ENCODE measurements at places on chromosomes 3 and 15. TPM values are rescaled to one million over a fixed set of nuclear protein-coding genes. Genes with fewer than 3 reads are reported as not detected.

GRCh38 chr3:171201825-171202224 is 175.3 kb upstream of the SLC2A2 start:
- DNase-seq, result no peak
- no peaks in the 10 kb centered on the region for H3K27me3 ChIP-seq

- H3K36me3 ChIP-seq, result peaks cover 11% of the 10 kb centered on the region
- no peak overlapping the region for H3K4me3 ChIP-seq
- no peaks in the 10 kb centered on the region for H3K27me3 ChIP-seq
- H3K4me1 ChIP-seq, result peaks cover 7% of the 10 kb centered on the region
- DNase-seq, result no peak
- H3K27ac ChIP-seq, result no peak overlapping the region
These were observed 21.1 kb downstream of the DZIP3 start for GRCh38 chr3:108610651-108611050.

DNA sequence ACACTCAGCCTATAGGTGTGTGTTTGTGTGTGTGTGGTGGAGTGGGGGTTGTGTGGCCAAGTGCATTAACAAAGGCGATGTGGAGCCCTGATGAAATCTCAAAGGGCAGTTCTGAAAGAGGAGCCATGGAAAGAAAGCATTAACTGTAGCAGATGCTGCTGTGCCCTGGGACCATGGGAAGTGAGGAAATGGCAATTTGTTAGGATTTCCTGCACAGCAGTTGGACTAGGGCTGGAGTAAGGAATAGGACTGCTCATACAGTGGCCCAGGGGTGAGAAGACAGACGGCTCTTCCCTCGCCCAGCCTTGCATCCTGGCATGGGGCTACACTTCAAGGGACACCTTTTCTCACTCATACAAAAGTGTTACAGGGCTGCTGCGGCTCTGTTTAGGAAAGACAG is 12.3 kb upstream of the ZBTB38 start:
- no peak for DNase-seq
- peaks cover 3% of the 10 kb centered on the region for H3K27me3 ChIP-seq
- peaks cover 5% of the 10 kb centered on the region for H3K4me1 ChIP-seq
- H3K36me3 ChIP-seq, result no peaks in the 10 kb centered on the region
- H3K27ac ChIP-seq, result no peak overlapping the region

DNA sequence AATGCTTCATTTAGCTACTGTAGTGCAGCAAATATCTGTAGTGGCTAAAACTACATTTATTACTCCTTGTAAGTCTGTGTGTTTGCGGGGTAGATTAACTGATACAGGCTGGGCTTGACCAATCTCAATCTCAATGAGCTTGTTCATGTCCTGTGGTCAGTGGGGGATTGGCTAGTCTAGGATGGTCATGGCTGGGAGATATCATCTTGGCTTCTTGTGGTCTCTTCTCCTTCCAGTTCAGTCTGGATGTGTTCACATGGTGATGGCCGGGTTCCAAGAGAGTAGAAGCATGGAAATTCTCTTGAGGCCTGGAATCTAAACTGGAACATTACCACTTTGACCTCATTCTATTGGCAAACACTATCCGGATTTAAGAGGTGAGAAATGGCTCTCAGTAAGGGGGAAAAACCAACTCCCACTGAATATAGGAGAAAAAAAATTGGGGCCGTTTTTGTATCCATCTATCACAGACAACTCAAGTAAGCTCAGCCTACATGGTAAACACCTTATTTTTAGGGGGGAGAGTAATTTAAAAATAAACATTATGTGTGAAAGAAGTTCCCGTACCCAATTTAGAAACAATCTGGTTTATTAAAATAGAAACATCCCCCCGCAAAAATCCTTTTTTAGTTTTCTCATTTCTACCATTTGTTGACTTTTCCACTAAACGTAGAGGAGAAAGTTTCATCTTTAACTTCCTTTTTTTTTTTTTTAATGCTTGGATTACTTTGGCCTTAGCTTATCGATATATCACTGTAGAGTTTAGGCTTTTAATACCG is 284.9 kb upstream of the TBC1D5 start:
- no peak overlapping the region for H3K4me3 ChIP-seq
- H3K27ac ChIP-seq, result no peak overlapping the region
- H3K36me3 ChIP-seq, result no peaks in the 10 kb centered on the region

GRCh38 chr15:85306946-85307686 is 73.3 kb upstream of the AKAP13 start:
- H3K27ac ChIP-seq, result no peak overlapping the region
- H3K4me3 ChIP-seq, result no peak overlapping the region
- H3K4me1 ChIP-seq, result peaks cover 8% of the 10 kb centered on the region
- no peak for DNase-seq

- H3K4me1 ChIP-seq, result peaks cover 81% of the 10 kb centered on the region
- no peaks in the 10 kb centered on the region for H3K36me3 ChIP-seq
- H3K27ac ChIP-seq, result peak overlapping the region; percentile 77
- DNase-seq, result no peak
- H3K4me3 ChIP-seq, result no peak overlapping the region
These were observed 61.4 kb upstream of the KLF13 start for GRCh38 chr15:31265090-31265870.

GRCh38 chr15:60704717-60705116 is 225.8 kb upstream of the ICE2 start:
- H3K4me1 ChIP-seq, result peaks cover 52% of the 10 kb centered on the region
- peak overlapping the region; percentile 71 for H3K27ac ChIP-seq
- no peaks in the 10 kb centered on the region for H3K27me3 ChIP-seq
- H3K4me3 ChIP-seq, result peak overlapping the region; percentile 32
- no peaks in the 10 kb centered on the region for H3K36me3 ChIP-seq
- peak; percentile 27 for DNase-seq

Gene SERPINI2
- not detected for total RNA-seq

Gene SLC12A8
- total RNA-seq, result 0.39 TPM

Gene MCTP2
- total RNA-seq, result 27.8 TPM

Gene BMF
- total RNA-seq, result 7.6 TPM
